ENCODE measurements at places on chromosomes 4 and X.

DNA sequence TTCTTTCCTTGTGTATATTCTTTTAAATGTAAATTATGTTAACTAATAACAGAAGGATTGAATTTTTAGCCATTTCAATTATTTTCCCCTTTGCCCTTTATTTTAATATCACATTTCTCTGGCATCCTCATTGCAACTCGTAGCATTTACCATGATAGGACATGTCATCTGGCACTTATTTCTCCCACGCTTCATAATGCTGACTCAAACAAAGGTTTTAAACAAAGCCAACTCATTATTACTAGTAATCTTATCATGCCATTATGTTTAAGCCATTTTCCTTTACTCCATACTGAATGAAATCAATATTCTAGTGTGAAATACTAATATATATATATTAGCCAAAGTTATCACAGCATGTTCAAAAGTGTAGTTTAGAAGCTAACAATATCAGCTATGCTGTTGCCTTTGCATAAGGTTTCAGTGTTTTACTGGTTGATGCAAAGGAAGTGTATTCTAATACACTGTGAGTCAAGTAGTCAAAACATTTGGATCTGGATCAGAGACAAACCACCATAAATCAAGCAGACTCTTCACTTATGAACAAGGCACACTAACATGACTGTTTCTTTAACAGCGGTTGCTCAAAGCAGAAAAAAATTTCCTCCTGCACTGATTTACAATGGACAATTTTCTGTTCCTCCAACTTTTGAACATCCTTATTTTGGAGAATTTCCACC, 281.6 kb downstream of the SLC7A11 start:
- DNase-seq, result no peak

GRCh38 chr4:86991994-86992393, 57.2 kb downstream of the AFF1 start:
- no peak for DNase-seq

DNA sequence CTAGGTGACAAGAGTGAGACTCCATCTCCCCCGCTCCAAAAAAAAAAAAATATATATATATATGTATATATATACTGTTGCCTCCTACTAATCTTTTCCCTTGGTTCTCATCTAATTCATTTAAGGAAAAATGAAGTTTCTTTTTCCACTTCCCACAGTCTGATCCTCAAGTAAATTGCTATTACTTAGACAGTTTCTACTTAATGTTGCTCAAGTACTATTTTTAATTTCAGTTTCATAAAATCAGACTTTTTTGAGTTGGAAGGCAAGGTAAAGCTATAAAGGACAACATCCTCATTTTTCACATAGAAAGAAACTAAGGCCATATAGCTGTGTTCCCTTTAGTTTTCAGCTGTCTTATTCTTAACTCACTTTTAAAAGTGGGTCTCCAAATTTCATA, 5.8 kb downstream of the RXFP1 start:
- DNase-seq, result no peak

- DNase-seq, result no peak
Measured at GRCh38 chr4:1416948-1417260, 10.7 kb upstream of the NKX1-1 start.
